ENCODE measurements at places on chromosomes 1 and 21.

DNA sequence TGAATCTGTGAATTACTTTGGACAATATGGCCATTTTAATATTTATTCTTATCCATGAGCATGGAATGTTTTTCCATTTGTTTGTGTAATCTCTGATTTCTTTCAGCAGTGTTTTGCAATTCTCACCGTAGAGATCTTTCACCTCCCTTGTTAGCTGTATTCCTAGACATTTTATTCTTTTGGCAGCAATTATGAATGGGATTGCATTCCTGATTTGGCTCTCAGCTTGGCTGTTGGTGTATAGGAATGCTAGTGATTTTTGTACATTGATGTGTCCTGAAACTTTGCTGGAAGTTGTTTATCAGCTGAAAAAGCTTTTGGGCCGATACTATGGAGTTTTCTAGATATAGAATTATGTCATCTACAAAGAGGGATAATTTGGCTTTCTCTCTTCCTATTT is 44.2 kb upstream of the NEGR1 start:
- DNase-seq, result no peak

- no peak for DNase-seq
Measured at GRCh38 chr1:98557895-98558294, 103.6 kb upstream of the SNX7 start.

DNA sequence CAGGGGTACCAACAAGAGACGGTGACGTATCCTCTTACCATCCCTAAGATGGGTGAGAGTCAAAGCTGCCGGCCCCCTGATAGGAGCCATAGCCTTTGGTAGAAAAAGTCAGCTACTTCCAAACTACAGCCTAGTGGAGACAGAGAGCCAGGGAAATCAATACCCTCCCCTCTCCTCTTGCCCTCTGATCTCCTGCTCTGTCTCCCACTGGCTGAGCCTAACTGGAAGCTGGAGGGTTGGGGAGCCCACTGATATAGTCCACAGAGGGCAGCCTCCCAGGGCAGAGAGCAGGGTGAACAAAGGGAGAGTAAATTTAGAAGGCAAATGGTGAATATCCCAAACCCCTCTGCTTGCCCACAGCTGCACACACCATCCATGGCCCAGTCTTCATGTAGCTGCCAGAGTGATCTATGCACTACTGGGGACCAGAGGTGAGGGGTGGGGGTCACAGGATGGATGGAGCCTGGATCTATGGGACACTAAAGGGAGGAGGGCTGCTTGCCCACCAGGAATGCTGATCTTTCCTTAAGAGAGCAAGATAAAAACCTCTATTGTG is 80.0 kb downstream of the DHRS3 start:
- DNase-seq, result no peak

DNA sequence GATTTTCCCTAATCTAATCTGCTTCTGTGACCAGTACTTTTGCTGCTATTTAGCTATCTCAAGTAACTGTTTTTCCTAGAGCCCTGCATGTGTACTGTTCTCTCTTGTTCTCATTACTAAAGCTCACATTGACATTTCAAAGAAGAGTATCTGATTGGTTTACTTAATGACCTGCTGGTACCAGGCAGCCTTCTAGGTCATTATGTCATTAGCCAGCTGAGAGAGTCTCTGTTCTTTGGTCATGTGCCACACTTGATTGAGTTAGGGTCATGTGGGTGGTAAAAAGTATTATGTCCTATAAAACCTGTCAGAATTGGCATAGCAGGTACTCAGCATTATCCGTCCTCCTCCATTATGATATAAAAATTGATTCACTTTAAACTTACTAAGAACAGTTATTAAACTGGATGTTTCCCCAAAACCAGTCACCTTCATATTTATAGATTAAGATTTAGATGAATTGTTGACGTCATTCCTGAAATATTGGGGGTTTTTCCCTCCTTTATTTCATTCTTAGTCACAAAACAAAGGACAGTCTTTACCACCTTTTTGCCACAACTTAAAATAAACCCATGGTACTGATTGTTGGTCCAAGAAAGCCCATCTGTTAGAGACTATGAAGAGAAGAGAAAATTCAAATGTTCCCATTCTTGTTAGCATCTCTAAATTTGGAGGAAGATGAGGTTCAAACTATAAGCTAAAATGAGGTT is 22.2 kb downstream of the FNDC5 start:
- peak; percentile 9 for DNase-seq

All from NCI-H1105 treated with DMSO at 0.1 percent for 48 hours (cell line).